ENCODE measurements at places on chromosomes 3 and 15.

- no peak for DNase-seq
Observed at GRCh38 chr3:28791713-28792255, 443.2 kb upstream of the AZI2 start.

DNA sequence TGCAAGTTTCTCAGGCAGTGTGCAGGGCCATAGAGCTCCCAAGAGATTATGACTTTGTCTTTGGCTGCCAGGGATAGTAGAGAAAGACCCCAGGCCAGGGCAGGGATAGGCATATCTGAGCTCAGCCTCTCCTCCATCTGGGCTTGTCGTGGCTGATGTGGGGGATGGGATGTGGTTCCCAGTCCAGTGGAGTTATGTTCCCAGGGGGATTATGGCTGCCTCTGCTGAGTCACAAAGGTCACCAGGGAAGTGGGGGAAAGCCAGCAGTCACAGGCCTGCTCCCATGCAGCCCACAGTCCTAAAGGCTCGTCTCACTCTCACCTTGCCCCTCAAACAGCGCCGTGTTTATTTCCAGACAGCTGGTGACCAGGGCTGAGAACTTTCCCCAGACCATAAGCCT, 354.9 kb downstream of the SI start:
- DNase-seq = no peak

GRCh38 chr3:168990134-168990533, 673.4 kb downstream of the MECOM start:
- DNase-seq = no peak

DNA sequence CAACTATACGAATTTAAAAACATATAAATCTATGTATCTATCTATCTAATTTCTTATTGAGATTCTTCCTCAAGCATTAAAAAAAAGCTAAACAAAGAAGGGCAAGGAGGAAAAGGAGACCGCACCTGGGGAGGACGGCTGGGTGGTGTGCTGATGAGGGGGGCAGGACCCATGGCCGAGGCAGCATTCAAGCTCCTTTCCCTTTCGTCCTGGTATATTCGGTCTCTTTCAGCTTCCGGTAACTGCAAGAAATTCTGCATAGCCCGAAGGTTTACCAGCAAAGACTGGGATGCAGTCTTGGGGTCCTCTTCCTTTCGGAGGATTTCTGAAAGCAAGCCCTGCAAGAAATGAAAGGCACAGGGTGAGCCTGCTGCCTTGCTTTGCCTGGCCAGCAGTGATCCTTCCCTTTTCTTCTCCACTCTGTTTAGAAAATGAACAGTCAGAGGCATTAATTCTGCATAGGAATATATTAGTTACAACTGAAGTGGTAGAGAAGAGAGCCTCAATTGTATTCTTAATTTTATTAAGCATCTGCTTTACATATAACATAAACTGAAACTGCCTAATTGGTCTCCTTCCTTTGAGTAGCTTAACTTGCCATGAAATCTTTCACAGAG, 38.8 kb downstream of the SATB1 start:
- no peak for DNase-seq

- no peak for DNase-seq
Observed at GRCh38 chr3:51908026-51908425, 4.9 kb upstream of the IQCF1 start.

GRCh38 chr3:32109256-32109655, 2.8 kb downstream of the GPD1L start:
- no peak for DNase-seq

DNA sequence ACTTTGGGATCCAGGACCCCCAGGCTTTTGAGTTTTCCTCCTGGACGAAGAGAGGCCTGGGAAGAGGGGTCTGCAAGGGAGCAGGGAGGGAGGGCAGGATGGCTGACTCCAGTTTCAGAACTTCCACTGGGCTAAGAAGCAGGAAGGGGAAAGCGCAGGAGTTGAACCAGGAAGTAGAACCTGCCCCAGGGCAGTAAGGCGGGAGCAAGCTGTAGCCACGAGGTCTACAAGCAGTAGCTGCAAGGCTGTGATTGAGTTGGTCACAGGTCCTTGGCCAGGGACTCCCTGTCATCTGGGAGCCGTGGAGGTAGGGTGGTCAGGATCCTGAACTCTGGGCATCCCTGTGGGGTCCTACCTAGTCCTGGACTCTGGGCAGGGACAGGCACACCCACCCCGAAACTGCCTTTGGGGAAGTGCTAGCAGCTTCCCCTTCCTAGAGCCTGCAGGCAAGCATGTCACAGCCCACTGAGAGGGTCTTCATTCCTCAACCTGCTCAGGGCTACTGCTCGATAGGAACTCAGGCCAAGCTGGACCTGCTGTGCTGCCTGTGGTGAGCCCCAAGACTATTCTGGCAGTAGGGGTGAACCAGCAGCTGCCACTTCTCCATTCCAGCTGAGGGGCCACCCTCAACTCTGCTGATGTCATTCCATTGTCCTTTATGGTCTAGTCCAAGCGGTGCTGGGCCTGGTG, 5.8 kb upstream of the GNAI2 start:
- DNase-seq = no peak

DNA sequence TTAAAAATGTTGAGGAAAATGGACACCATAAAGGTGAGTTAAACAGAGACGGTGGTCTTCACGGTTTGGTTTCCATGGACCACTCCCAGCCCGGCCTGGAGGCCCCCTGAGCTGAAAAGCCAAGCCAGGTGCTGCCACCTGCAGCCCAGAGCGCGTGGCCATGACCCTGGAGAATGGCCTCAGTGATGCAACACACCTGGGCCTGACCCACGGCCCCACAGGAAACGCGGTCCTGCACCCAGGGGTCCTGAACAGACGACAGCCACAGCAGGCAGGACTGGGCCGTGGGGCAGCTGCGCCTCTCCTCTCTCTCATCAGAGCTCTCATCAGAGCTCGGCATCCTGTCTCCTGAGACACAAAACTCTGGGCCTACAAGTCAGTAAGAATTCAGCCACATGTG, 64.1 kb downstream of the NIPA2 start:
- DNase-seq = no peak

GRCh38 chr3:113148284-113148683, 63.1 kb upstream of the BOC start:
- no peak for DNase-seq

- peak; percentile 39 for DNase-seq
Observed at GRCh38 chr3:172675441-172676193, 35.2 kb downstream of the NCEH1 start.

- DNase-seq = no peak
Observed at GRCh38 chr3:129672412-129672811, 65.9 kb upstream of the PLXND1 start.

DNA sequence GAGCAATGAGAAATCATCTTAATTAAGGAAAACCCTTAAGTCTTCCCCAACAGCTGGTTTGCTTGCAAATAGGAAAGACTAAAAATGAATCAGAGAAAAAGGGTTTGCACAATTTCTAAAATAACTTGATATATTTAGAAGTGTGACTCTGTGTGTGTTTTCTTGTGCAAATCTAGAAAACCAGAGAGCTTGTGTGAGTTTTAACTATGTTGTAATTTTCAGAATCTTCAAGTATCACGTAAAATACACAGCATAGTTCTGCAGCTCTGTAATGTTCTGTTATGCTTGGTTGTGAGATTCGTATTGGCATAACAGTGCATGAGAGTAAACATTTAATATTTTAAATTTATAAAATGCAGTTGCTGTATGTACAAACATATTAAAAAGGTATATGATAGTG, 74.7 kb upstream of the GAP43 start:
- DNase-seq = no peak

DNA sequence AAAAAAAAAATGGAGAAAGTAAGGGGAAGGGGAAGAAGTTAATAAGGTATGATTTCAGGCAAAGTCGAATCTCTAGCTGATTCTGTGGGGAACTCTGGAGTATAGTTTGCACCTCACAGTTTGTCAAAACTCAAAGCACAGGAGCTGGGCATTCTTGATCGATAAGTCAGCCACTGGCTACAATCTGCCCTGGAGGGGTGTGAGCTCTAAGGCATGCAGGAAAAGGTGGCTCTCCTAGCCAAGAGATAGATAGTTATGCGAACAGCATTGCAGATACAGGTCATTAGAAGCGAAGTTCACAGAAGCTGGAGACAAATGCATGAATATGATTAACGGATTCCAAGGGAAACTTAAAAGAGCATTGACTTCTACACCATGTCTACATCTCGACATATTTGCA, 952.6 kb downstream of the AGBL1 start:
- no peak for DNase-seq

DNA sequence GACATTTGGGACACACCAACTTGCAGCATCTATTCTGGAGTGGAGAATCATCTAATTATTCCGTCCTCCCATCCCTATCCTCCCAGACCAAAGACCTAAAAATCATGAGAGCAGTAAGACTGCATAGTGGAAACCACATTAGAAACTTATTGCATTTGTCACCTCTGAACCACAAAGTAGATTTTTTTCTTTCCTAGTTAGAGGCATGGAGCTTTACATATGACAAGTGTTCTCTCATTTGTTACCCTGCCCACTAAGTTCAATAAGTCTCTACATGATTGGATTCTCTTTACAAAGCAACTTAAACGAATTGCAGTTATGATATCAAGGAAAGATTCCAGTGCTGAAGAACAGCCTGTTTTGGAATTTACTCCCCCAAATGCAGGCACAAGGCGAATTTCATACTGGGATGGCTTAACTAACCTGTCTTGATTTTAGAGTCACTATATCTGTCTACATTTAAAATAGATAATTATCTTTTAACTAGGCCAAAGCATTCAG, 42.3 kb upstream of the LRRFIP2 start:
- no peak for DNase-seq

DNA sequence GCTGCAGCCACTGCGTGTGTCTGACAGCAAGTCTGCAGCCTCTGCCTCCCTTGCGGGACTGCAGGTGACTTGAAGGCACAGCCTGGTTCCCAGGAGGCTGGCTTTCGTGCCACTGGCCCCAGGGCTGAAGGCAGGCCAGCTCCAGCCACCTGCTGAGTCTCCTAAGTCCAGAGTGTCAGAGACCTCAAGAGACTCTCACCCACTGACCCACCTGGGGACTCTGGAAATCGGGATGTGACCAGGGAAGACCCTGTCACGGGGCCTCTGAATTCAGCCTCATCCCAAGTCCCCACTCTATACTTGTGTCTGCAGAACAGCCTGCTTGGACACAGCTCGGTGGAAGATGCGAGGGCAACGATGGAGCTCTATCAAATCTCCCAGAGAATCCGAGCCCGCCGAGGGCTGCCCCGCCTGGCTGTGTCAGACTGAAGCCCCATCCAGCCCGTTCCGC, 16.3 kb downstream of the ISG20 start:
- DNase-seq = no peak

- DNase-seq = no peak
Observed at GRCh38 chr3:107416138-107416537, 38.9 kb downstream of the CCDC54 start.

DNA sequence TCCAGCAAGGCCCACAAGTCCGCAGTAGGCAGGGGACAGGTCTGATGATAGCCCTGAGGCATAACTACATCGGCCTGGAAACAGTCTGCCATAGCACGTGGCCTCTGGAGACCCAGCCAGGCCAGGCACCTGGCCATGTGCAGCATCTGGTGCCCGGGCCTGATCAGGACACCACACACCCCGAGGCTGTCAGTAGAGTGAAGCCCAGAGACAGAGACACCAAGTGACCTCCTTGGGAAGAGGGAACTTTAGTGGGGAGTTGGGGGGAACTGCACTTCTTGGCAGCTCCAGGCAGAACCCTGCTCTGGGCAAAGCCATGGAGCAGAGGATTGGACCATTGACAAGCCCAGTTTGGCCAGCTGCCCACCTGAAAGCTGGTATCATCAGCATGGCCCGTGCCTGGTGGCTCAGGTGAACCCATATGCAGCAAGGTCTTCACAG, 1.2 kb downstream of the SHISA5 start:
- DNase-seq = peak; percentile 3

GRCh38 chr15:43150191-43150929, 17.0 kb downstream of the TMEM62 start:
- DNase-seq = no peak

- DNase-seq = no peak
Observed at GRCh38 chr15:33145447-33145846, 49.1 kb downstream of the FMN1 start.

DNA sequence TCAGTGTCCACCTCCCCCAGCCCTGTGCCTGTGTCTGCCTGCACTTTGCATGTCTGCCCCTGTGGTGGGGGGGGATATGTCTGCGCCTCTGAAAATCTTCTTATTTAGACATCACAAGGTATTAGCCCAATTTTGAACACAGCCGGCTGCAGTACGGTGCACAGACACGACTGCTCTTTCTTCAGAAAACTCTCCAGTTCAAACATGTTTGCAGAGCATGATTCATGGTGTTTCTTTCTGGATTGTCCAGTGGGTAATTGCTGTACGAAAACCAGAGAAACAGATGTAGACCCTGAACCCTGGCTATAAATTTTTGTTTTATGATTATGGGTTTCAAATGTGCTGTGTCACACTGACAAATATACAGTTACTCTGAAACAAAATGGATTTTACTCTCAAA, 3.4 kb upstream of the RARB start:
- DNase-seq = no peak

- DNase-seq = no peak
Observed at GRCh38 chr15:95263751-95264150, 1032.4 kb downstream of the MCTP2 start.

GRCh38 chr15:94061041-94061440, 170.3 kb upstream of the MCTP2 start:
- no peak for DNase-seq

DNA sequence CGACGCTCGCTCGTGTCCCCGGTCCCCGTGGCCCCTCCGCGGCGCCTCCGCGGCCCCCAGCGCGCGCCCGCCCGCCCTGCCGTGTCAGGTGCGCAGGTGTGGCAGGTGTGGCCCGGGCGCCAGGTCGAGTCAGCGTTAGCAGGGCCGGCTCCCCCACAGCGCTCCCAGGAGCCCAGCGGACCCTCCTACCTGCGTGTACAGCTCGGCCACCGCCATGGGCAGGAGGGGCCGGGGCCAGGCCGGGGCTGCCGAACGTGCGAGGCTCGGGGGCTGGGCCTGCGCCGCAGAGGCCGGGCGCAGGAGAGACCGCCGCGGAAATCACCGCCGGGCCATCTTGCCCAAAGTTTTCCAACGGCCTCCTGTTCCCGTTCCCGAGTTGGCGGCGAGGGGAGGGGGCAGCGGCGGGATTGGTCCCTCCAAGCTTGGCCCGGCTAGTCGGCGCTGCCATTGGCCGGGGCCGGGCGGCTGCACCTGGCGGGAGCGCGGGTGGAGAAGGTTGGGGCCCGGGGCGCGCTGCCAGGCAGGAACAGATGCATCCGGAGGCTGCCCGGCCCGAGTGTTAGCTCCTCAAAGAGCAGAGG, at the start of gene MYO5C:
Gene MYO5C, minus strand, starts transcription at position 384 of the 581 bp plus-strand sequence. Its CDS starts 168 bp downstream, at position 216.
- peak; percentile 71 for DNase-seq

DNA sequence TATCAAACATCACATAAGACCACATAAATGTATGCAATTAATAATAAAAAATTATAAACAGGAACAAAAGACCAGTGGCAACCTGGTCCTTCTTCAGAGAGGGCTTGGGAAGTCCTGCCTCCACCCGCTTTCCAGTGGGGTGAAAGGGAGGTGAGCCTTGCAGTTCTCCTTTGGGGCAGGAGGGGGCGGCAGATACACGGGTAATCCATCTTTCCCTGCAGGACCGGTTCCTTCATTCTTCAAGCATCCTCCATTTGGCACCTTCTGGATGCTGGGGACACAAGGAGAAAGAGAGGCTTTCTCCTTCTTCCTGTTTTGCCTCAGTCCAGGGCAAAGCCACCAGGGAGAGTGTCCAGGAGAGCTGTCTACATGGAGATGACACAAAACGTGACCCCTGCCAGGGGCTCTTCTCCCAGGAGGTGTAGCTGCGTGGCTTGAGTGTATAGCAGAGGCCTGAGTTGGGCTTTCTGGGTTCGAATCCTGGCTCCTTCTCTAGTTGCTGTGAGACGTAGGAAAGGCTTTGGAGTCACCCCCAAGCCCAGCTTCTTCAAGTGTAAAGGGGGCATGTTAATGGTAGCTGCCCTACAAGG, 23.2 kb downstream of the RPLP1 start:
- DNase-seq = peak; percentile 82

Data from HEK293T (cell line).